ENCODE measurements at places on chromosomes 5 and 9.

- no peak for DNase-seq
These were observed 63.0 kb downstream of the TTC39B start for GRCh38 chr9:15244001-15244441.

GRCh38 chr5:81145329-81145935, 87.7 kb upstream of the CKMT2 start:
- no peak for DNase-seq

- no peak for DNase-seq
These were observed 1.2 kb downstream of the FANCC start for GRCh38 chr9:95316274-95316673.

DNA sequence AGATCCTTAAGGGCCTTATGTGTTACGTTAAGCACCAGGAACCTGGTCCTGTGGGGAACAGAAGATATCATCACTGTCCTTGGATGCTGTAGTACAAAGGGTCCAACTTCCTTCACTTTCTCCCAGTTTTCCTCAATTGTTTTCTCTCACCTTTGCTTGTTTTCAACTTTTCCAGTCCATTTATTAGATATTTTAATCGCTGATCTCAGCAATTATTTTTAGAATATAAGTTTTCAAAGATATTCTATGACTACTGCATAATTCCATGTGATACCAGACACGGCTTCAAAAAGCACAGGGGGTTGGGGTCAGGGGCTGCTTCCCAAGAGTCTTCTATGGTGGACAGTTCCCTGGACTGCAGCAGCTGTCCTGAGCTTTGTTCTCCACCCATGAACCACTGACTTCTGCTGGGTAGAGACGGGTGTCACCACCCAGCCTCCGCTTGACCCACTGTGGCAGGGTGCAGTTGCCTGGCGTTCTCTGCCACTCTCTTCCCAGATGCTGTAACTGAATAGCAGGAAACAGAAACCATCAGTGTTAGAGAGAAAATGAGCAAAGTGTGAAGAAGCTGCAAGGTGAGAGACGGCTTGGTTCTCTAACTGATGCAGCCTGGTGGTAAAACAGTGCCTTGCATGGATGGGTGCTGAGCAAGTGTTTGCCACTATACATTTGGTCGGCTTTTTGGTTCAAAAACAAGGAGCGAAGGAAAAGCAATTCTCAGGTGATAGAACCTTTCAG, 383.0 kb downstream of the RAB3C start:
- no peak for DNase-seq

DNA sequence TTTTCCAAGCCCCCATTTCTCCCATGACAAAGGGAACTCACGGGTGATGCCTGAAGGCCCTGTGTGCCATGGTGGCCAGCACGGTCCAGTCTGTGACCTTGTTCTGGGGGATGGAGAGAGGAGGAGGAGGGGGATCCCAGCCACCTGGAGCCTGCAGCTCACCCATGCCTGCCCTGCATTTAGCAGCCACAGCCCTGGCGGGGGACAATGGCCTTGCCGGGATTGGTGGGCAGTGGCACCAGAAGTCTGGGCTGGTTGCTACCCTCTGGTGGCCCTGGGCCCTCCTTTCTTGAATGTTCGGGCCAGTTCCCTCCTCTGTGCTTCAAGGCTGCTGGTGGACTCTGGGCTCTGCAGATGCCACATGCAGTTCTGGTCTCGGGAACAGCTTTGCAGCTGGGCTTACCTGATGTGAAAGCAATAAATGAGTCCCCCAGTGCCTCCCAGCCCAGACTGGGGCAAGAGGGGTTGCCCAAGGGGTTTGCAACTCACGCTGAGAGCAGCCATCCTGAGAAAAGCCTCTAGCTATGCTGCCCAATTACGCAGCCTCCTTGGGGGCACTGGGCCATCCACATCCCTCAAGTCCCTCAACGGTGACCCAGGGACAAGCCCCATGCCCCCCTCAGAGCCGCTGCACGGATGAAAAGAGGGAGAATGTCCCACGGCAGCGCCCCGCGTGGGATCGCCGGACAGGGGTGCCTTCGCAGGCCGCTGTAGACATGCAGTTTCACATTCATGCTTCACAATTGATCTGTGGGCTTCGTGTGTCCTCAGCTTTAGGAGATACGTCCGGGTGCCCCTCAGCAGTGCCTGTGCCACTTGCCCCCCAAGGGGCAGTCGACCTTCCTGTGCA, 49.2 kb upstream of the FCN1 start:
- no peak for DNase-seq

DNA sequence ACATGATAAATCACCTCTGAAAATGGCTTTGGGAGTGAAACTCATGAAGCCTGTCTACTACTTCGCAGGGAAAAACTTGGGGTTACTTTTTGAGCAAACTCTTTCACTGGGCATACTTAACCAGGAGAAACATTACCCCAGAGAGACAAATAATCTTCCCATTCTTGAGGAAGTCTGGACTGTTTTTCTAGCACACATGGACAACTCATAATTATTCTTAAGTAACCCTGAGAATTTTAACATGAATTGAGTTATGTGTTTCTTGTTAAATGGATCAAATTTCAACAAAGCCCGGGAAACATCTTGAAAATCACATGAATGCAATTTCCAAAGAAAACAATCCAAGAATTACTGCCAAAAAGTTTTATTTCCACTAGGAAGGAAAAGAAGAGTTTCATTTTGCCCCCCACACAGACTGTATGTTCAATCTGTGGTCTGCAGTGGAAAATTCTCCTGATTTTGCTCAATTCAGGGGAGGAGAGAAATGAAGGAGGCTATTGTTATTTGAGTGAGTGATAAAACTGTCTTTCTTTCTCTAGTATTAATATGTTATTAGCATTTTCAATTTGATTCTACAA, 564.8 kb upstream of the CLINT1 start:
- no peak for DNase-seq

DNA sequence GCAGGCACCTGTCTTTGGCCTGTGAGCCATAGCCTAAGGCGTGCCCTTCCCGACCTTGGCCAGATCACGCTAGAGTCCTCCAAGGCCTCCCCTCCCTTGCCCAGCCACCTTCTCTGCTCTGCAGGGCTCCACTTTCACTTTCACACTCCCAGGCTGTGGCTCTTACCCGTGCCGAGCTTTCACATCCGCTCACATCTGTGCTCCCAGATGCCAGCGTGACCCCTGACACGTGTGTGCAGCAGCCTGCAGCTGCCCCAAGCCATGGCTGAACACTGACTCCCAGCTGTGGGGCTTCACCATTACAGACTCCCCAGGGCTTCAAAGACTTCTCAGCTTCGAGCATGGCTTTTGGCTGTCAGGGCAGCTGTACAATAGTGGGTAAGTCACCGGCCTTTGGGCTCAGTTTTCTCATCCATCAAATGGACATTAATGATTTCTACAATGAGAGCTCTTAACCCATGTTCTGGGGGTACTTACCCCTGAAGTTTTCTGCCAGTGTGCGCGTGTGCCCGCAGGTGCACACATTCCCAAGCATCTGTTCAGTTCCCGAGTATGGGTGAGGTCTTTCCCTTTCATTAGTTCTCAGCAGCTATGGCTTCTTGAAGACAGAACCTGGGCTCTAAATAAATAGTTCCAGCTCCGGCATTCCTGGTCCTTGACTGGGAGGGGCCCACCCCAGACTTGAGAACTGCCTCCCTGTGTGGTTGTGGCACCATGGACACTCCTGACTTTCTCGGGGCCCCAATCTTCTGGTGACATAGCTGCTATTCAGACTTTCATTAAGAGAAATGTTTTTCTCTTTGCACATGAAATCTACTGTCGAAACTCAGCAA, 118.6 kb downstream of the RGS3 start:
- DNase-seq = peak; percentile 40

GRCh38 chr5:30747412-30747811, 446.1 kb upstream of the CDH6 start:
- DNase-seq = no peak

- DNase-seq = no peak
These were observed 382.6 kb upstream of the DAP start for GRCh38 chr5:11143456-11144267.

GRCh38 chr5:15031180-15031579, 159.6 kb upstream of the ANKH start:
- no peak for DNase-seq

DNA sequence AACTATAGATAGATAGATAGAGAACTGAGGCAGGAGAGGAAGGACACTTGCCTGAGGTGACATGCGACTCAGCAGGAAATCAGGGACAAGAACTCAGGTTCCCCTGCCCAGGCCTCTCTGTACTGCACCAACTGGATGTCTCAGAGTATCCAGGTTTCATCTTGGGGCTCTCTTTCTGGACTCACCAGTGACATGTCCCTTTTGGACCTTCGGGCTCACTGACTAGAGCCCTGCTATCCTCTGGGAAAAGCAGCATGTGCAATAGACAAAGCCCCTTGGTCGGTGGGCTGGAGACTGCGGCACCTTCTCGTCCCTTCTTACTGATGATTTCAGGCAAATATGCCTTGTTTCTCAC, 104.5 kb downstream of the RGS3 start:
- no peak for DNase-seq

GRCh38 chr5:108003178-108003577, 332.4 kb upstream of the EFNA5 start:
- no peak for DNase-seq

- DNase-seq = no peak
These were observed 42.0 kb upstream of the RXRA start for GRCh38 chr9:134284273-134284672.

DNA sequence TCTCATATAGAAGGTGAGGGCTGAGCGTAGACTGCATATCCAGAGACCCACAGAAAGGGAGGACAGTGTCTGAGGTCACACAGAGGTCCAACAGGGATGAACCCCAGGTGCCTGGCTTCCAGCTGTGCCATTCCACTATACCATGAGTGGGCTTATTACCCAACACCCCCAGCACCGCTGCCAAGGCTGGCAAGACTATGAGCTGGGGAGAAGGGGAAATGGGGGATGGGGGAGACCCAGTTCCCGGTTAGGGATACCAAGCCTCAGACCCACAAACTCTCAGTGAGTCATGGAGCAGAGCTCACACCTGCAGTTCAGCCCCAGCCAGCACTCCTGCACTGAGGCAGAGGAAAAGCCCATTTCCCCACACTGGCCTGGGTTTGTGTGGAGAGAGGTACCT, 106.4 kb downstream of the PSD2 start:
- no peak for DNase-seq

DNA sequence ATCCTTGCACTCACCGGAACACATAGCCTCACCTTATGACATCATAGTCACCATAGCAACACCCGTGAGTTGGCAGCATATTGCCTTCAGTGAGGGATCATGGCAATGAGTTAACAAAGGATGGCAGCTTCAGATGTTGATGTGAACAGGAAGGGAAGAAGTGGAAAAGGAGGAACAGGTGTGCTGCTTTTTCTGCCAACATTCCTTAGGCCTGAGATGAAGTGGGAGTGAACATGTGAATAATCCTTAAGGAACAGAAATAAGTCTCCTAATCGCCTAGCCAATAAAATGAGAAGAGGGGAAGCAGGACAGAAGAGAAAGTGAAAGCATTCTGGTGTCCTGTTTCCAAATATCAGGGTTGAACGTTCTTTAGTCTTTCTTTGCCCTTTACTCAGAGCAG, 360.0 kb downstream of the BRINP1 start:
- DNase-seq = no peak

GRCh38 chr9:104494808-104495207, 9.3 kb upstream of the OR13F1 start:
- DNase-seq = no peak

DNA sequence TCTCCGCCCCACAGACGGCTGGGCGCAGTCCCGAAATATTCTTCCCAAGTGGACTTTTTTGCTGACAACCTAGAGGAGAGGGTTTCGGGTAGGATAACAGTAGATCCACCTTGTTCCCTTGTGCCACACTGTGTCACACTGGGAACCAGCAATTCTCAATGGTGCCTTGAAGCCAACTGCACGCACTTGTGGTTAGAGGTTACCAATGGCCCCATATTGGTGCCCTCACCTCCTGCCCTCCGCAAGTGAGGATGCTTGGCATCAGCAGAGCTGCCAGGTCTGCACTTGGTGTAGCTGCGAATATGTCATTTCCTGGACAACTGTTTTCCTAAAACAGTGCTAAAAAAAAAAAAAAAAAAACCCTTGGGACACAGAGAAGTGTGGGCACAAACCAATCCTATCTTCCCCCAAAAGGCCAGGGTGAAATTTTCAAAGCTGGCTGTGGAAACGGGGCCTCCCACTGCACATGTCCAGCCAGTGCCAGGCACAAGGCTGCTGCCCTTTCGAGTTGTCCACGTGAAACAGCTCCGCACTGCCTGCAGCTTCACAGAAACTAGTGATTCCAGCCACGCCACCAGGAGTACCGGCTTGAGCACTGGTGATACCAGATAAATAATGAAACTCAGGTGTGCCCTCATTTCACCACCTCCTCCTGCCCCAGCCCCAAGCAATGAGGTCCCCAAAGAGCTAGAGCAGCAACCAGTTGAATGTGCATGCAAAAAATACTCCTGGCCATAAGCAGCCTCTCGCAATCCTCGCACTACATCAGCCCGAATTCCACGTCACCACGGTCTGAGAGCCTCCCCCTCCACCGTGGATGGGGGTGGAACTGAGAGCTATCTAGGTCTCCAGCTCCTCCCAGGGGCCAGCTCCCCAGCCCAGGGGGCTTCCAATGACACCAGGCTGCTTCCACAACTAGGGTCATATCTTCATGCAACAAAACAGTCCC, 51.2 kb downstream of the USP20 start:
- no peak for DNase-seq

DNA sequence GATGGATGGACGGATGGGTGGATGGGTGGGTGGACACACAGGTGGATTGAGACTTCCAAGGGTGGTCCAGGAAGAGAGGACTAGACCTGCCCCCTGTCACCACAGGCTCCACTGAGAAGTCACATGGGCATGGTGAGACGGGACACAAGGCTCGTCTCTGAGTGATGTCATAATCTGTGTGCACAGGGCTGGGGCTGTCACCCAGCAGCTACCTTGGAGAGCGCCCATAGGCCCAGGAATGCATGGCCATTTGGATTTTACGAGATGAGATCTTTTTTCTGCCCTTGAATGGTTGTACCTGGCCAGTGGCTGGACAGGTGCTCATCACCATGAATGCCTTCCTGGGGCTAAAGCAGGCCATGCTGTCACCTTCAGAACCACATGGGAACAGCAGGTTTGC, 3.1 kb downstream of the OLFM1 start:
- no peak for DNase-seq

GRCh38 chr9:82247318-82247717, 258.7 kb downstream of the SPATA31D1 start:
- no peak for DNase-seq

GRCh38 chr5:143771189-143771588, 40.8 kb upstream of the HMHB1 start:
- no peak for DNase-seq

DNA sequence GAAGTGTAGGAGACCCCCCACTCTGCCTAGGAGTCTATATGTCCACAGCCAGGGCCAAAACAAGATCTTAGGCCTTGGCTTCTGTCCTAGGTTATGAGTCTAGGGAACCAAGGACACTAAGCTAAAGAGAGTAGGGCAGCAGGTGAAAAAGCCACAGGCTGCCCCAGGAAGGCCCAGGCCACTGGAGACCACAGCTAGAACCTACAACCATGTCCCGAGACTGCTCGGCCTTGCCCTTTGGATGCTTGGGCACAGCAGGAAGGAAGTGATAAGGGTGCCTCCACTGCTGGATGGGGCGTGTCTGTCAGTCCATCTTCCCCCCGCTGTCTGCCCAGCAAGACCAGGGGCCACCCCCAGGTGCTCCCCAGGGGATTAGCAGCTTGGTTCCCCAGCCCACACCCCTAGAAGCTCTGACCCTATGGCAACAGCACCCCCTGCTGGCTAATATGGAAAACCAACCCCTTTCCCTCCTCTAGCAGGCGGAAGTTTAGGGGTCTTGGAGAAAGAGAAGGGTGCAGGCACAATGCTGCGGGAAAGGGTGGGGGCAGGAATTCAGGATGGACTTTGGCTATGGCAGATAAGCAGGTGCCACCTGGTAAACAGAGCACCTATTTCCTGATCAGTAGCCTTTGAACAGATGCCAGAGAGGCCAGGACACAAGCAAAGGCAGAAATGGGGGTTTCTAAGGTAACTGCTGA, 10.5 kb upstream of the IRF1 start:
- DNase-seq = no peak

All from stimulated activated CD8-positive, alpha-beta memory T cell treated with anti-CD3 and anti-CD28 coated beads, Interleukin-4, amount 100 ng/mL, for 4 hours (primary cell).